ENCODE measurements at places on chromosomes 7 and 10.

- DNase-seq, result no peak
Observed at GRCh38 chr7:31343516-31344305, 3.2 kb upstream of the NEUROD6 start.

GRCh38 chr7:19275000-19275399, 129.8 kb upstream of the FERD3L start:
- no peak for DNase-seq

DNA sequence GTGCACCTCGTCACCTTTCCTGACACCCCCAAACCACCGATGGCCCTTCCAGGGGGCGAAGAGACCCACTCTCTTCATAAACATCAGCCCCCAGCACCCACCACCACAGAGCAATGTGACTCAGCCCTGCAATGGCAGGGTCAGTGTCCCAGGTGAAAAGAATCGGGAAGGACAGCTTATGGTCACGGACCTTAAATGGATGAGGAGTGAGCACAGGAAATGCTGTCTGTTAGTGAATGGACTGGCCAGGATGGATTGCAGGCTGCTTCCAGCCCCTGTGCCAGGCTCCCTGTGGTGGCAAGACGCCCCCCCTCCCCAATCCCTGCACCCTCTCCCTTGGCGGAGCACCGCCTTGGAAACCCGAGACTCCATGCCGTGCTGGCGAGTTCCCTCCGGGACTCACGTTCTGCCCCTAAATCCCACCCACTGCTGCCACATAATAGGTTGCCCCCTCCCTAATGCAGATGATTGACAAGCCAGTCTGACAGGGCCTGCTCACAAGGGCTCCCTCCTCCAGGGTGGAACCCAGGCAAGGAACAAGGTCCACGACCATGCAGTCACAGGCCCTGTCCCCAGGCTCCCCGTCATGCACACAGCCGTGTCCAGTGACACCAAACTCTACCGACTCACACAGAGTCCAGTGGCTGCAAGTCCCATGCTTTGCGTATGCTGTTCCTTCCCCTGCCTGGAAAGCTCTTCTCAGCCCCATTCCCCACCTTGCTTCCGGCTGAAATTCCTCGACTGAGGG, 7.3 kb downstream of the ASB13 start:
- no peak for DNase-seq

GRCh38 chr7:29090836-29091601, 55.3 kb downstream of the CPVL start:
- DNase-seq, result no peak

GRCh38 chr7:143351574-143351973, 10.9 kb downstream of the FAM131B start:
- no peak for DNase-seq

DNA sequence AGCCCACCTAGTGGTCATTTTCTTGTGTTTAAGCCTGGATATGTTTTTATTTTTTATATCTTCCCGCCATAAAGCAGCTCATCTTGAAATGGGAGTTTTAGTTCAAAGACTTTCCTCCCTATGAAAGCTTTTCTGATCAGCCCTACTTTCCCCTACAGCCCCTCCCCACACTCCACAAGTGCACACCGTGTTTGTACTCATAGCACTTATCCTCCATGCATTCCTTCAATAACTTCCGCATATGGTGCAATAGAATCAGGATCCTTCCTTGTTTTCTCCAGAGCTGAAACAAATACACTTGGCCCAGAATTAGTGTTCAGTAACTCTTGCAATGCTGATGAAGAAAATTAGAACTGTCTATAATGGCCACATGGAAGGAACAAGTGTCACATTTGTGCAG, 235.9 kb downstream of the KCNMA1 start:
- no peak for DNase-seq

- DNase-seq, result no peak
Observed at GRCh38 chr10:74451127-74451829, 300.3 kb downstream of the ADK start.

Data from K562 (cell line).